ENCODE measurements at places on chromosomes 7 and 10.

DNA sequence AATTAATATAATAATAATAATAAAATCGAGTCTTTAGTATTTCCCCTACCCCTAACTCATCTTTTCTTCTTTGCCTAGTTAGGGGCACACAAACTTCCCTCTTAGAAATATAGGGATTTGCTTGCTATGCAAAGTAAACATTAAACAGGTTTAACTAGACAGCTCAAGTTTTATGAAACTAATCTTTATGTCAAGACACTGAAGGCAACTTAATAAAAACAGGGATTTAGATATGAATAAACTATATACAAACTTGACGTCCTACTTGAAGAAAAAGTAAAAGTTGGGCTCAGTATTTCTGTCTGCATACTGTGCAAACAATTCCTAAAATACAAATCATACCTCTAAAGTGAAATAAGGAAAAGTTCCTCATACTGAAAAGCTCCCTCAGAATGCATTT is 52.1 kb upstream of the CAV2 start:
- DNase-seq: no peak

DNA sequence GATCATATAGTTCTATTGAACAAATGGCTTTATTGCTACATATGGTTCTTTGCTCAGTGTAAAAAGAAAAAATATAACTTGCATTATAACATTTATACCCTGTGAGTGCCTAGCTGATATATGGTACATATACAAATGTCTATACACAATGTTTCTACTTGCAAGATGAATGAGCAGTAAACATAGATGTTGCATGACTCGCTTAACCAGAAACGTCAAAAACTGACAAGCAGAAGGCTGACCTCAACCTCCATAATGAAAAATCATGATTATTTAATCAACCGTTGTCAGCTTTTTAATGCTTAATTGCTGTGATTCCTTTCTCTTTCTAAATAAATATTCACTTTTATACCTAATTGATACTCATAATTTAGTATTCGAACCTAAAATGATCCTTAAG is 183.3 kb downstream of the PTN start:
- DNase-seq: no peak

- DNase-seq: peak; percentile 33
Measured at GRCh38 chr7:2012981-2013380, 219.8 kb downstream of the MAD1L1 start.

- DNase-seq: no peak
Measured at GRCh38 chr10:68032113-68032512, 43.0 kb downstream of the HERC4 start.

GRCh38 chr7:153443032-153443701 is 609.0 kb upstream of the DPP6 start:
- DNase-seq: no peak

GRCh38 chr7:86598721-86599120 is 45.0 kb upstream of the GRM3 start:
- no peak for DNase-seq

DNA sequence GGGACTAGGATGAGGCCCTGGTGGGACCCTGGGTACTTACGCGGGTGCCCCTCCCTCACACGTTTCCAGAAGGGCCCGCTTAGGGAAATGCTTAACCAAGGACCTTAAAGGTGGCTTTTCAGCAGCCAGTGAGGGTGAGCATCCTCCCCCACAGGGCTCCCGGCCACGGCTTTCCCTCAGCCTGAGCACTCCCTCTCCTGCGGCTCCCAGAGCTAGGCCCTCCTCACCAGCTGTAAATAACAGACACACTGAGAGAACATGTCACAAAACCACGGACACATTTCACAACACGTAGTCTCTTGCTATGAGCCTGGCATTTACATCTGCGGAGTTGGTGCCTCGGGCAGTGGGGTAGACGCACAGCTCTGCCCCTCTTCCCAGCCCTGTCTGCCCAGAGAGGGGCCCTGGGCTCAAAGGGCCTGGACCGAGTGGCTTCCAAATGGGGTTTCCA is 25.2 kb downstream of the GRID1 start:
- peak; percentile 50 for DNase-seq

DNA sequence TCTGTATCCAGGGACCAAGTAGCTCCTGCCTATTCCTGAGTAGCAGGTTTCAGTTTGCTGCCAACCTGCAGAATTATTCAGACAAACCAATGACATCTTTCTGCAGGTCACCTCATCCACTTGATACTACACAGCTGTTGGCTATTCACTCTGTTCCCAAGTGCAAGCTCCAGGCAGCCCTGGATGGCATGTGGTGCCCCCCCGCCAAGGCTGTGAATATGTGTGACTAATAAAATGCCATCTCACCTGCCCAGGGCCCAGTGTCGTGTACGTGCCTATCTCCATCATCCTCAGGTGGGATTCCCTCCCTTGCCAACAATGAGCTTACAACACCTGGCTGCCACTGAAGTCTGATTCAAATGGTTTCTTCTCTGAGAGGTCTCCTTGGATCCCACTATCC is 125.8 kb downstream of the RAB11FIP2 start:
- no peak for DNase-seq

GRCh38 chr7:71752171-71752935 is 620.4 kb downstream of the GALNT17 start:
- DNase-seq: peak; percentile 12

All from RPMI7951 (cell line).